ENCODE measurements at places on chromosomes 16 and 17. TPM values are rescaled to one million over a fixed set of nuclear protein-coding genes. Genes with fewer than 3 reads are reported as not detected.

- no peak for DNase-seq
These were observed 6.6 kb downstream of the CDC42EP4 start for GRCh38 chr17:73304971-73305812.

DNA sequence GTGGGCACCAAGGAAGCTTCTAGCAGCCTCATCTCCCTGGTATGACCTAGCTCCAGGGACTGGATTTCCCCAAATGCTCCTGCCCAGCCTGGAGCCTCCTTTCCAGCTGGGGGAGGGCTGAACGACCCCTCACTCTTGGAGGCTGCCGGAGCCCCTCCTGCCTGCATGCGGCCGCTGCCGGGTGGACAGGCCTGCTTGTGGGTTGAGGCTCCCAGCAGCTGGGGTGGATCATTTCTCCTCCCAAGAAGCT is 213.6 kb downstream of the SEC14L1 start:
- no peak for DNase-seq

GRCh38 chr16:15443753-15444152 is 9.4 kb downstream of the BMERB1 start:
- no peak for DNase-seq

GRCh38 chr17:27985306-27985705 is 57.2 kb upstream of the NLK start:
- DNase-seq = no peak

KCNG4 gene
- not detected for total RNA-seq

SMIM5 gene
- 0.42 TPM for total RNA-seq

CALCOCO2 gene
- total RNA-seq = 168 TPM

Data from mesenteric fat pad (tissue), 1 donor.